ENCODE measurements at places on chromosomes 16 and 17.

DNA sequence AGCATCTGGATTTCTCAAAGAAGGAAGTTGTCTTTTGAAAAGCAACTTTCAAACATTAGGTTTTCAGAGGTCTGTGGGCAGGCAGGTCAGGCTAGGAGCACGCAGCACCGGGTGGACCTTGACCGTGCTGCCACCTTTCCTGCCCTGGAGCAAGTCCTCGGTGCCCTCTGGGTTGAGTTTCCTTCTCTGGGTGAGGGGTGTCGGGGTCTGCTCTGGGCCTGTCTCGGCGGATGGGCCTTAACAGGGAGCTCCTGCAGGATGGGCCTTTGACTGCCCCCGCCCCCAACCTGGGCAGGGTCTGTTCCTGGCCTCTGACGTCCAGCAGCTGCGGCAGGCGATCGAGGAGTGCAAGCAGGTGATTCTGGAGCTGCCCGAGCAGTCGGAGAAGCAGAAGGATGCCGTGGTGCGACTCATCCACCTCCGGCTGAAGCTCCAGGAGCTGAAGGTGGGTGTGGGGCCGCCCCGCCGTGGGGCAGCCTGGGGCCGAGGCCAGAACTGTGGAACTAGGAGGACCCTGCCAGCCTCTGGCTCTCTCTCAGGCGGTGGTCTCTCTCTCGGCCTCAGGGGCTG lies 8.7 kb downstream of the DEF8 start:
- H3K27ac ChIP-seq: no peak overlapping the region
- no peak overlapping the region for H3K4me3 ChIP-seq
- DNase-seq: no peak
- H3K36me3 ChIP-seq: no peaks in the 10 kb centered on the region

DNA sequence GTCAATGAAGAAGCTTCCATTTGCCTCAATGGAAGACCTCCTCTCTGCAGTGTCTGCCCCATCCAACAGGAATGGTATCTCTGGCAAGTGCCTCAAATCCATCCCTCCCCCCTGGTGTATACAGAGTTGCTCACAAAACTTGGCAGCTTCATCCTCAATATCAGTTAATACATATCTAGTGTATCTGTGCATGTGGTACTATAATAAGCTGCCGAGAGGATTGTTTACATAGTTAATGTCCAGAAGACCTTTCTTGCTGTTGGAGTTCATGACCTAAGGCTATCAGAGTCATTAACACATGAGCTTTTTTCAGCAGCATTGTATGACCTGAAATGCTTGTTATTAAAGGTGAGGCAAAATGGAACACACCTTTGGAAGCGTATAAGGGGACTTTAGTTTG lies 14.0 kb upstream of the RASL10B start:
- H3K4me1 ChIP-seq: peaks cover 57% of the 10 kb centered on the region
- H3K4me3 ChIP-seq: no peak overlapping the region
- no peaks in the 10 kb centered on the region for H3K27me3 ChIP-seq
- peak overlapping the region; percentile 87 for H3K27ac ChIP-seq

GRCh38 chr16:29903590-29903989 lies 3.3 kb downstream of the ASPHD1 start:
- no peak overlapping the region for H3K27ac ChIP-seq
- H3K4me3 ChIP-seq: no peak overlapping the region
- no peaks in the 10 kb centered on the region for H3K36me3 ChIP-seq

GRCh38 chr17:76075364-76076145 lies 974 bp downstream of the GALR2 start:
- DNase-seq: peak; percentile 6
- H3K27ac ChIP-seq: no peak overlapping the region
- H3K4me1 ChIP-seq: peaks cover 27% of the 10 kb centered on the region
- H3K36me3 ChIP-seq: no peaks in the 10 kb centered on the region
- H3K4me3 ChIP-seq: peak overlapping the region; percentile 19
- H3K27me3 ChIP-seq: peaks cover 59% of the 10 kb centered on the region

GRCh38 chr17:9959377-9959981 lies 54.4 kb upstream of the RCVRN start:
- H3K4me3 ChIP-seq: no peak overlapping the region
- no peaks in the 10 kb centered on the region for H3K27me3 ChIP-seq
- DNase-seq: no peak
- no peaks in the 10 kb centered on the region for H3K4me1 ChIP-seq
- no peaks in the 10 kb centered on the region for H3K36me3 ChIP-seq
- no peak overlapping the region for H3K27ac ChIP-seq

GRCh38 chr16:71328151-71328550 lies 30.4 kb upstream of the CALB2 start:
- H3K4me3 ChIP-seq: no peak overlapping the region
- H3K27ac ChIP-seq: no peak overlapping the region
- H3K4me1 ChIP-seq: no peaks in the 10 kb centered on the region
- DNase-seq: no peak
- H3K36me3 ChIP-seq: no peaks in the 10 kb centered on the region
- no peaks in the 10 kb centered on the region for H3K27me3 ChIP-seq

GRCh38 chr16:84689111-84689510 lies 10.7 kb upstream of the USP10 start:
- no peak overlapping the region for H3K27ac ChIP-seq
- no peaks in the 10 kb centered on the region for H3K27me3 ChIP-seq
- H3K36me3 ChIP-seq: no peaks in the 10 kb centered on the region
- H3K4me1 ChIP-seq: no peaks in the 10 kb centered on the region
- no peak overlapping the region for H3K4me3 ChIP-seq
- DNase-seq: no peak

DNA sequence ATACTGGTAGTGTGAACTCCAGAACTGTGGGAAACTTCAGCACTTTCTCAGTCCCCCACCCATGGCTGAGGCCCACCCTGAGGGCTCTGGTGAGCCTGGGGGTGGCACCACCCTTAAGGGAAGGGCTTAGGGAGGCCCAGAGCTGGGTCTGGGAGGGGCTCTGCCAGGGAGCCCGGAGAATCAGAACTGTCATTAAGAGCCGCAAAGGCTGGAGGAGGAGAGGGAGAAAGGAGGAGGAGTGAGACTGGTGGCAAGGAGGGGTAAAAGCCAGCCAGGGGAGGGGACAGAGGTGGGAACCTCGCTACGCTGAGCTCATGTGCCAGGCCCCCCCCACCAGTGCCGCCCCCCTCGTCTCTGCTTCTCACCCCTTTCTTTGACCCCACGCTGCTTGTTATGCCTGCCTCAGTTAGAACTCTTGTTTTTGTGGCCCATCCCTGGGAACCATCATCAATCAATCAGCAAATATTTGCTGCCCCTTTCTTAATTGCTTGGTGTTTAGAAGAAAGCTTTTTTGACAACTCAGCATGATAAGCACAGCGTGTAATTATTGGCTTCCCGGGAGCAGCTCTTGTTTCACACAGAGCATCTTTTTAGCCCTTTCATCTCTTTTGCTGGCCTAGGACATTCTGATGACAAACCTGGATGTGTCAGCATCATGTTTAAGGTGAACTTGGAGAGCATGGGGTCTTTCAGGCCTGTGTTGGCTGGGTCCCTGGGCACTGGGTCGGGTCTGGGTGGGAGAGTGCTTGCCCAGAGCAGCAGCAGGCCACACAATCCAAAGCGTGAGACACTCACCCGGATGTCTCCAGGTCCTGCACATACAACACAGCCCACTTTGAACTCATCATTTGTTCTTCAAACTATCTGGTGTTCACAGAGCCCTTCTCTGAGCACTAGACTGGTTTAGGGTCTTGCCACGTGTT lies 77.7 kb downstream of the NETO2 start:
- no peak overlapping the region for H3K4me3 ChIP-seq
- DNase-seq: no peak
- H3K27me3 ChIP-seq: no peaks in the 10 kb centered on the region
- H3K27ac ChIP-seq: no peak overlapping the region
- H3K36me3 ChIP-seq: no peaks in the 10 kb centered on the region

DNA sequence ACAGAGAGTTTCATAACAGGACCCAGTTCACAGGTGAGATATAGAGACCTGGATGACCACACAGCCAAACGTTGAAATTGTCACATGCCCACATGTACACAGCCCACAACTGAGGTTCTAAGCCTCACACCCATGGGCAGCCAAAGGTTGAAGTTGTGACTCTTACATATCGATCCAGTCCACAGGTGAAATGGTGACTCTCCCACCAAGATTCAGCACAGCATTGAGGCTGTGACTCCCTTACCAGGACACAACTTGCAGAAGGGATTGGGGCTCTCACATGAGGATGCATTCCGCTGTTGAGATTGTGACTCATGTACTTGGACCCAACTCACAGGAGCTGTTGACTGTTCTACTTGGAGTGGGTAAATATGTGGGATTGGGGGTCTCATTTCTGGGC lies 1836.4 kb downstream of the TP53TG3F start:
- no peaks in the 10 kb centered on the region for H3K27me3 ChIP-seq
- H3K27ac ChIP-seq: no peak overlapping the region
- H3K4me1 ChIP-seq: no peaks in the 10 kb centered on the region
- H3K36me3 ChIP-seq: no peaks in the 10 kb centered on the region
- no peak for DNase-seq

DNA sequence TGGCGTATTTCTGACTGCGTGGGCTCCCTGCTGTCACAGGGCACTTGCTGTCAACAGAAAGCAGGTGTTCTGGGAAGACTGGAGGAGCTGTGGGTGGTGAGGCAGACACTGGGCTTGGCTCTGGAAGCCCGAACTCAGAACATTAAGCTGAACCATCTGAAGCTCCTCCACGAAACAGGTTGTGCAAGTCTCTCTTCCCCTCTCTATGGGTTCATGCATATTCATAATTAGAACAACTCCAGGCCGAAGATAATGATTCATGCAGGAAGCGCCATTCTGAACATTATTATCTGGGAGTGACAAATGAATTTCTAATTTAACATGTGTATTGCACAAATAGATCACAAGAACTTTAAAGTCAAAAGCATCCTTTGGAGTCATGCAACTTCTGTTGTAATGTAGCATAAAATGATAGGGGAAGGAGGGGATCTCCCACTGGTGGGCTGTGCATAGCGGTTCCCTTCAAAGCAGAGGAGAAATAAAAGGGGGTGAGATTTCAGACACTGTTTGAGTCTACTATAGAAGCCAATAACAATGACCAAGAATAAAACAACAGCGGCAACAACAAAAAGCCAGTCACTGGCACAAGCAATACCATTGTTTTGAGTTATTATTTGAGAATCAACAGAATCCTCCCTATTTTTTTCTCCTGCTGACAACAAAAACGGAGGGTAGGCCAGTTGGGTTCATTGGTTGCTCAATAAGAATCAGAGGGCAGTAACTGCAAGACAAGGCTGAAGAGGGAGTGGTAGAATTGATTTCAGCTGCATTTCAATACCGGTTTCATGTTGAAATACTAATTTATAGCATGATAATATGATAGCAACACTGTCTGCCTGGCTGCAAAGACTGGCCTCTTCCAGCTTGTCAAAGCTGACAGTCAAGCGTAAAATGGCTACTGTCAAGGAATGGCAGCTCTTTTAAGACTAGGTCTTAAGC lies 407.3 kb downstream of the XYLT1 start:
- H3K27me3 ChIP-seq: no peaks in the 10 kb centered on the region
- H3K4me3 ChIP-seq: no peak overlapping the region
- H3K27ac ChIP-seq: no peak overlapping the region
- H3K36me3 ChIP-seq: no peaks in the 10 kb centered on the region

- no peaks in the 10 kb centered on the region for H3K4me1 ChIP-seq
- H3K36me3 ChIP-seq: no peaks in the 10 kb centered on the region
- DNase-seq: no peak
- H3K27ac ChIP-seq: no peak overlapping the region
- H3K27me3 ChIP-seq: no peaks in the 10 kb centered on the region
These were observed 36.5 kb downstream of the FA2H start for GRCh38 chr16:74738113-74738541.

DNA sequence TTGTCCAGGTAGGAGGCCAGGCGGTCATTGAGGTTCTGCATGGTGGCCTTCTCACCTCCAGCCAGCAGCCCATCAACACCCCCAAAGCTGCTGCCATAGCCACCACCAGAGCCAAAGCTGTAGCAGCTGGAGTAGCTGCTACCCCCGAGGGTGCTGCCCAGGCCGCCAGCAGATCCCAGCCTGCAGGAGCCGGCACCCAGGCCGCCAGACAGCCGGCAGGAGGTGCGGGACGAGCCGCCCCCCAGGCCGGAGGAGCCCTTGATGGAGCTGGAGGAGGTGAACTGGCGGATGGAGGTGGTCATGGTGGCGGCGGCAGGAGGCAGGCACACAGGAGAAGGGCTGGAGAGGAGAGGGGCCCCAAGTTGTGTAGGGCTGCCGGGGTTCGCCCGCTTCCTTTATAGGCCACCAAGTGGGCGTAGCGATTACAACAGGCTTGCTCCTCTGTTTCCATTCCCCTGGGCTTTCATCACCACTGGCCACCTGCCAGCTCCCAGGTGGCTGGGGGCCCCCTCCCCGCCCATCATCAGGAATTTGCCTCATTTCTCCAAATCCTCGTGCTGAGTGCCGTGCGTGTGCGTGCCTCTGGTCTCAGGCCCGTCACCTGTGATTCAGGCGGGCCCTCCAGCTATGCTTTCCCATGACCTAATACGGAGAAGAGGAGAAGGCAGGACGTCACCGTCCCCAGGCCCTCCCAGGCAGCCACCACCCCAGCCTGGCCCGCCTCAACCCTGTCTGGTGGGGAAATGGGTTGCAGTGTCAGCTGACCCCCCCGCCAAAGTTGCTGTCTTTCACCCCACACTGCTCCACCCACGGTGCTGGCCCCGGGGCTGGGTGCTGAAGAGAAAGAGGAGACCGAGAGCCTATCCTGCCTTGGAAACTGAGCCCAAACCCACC lies at the start of gene KRT17:
Gene KRT17 (minus strand): TSS at position 368 of the 894 bp plus-strand sequence. CDS start 66 bp downstream, at position 302.
- H3K27me3 ChIP-seq: no peaks in the 10 kb centered on the region
- no peaks in the 10 kb centered on the region for H3K36me3 ChIP-seq
- H3K27ac ChIP-seq: no peak within 1 kb of the TSS
- DNase-seq: no peak
- H3K4me1 ChIP-seq: no peaks in the 10 kb centered on the region

DNA sequence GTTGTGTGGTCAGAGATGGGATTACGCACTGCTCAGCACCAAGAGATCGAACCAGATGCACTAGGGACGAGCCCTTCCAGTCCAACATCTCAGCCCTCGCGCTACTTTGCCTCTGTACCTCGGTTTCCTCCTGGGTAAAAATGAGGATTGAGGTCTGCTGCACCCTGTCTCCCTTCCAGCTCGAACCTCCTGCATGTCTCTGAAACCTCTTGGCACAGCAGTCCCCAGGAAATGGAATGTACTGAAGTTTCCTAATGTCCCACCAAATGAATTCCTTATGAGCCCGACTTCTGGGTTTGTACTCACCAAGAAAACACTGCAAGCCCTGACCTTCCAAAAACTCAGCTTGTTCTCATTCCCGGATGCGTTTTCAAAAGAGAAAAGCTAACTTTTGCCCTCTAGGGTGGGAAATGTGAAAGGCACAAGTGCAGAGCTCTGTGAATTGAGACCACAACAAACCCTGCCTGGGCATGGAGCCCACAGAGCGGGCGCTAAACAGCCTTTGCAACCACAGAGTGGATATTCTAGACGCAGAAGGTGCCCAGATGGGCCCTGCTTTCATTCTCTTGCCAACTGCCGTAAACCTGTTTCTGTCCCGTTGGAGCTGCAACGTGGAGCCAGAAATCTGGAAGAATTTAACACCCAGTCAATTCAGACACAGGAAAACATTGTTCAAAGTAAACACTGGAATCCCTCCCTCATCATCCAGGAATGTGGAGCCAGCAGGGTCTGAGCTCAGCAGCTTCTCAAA lies 10.3 kb downstream of the CDRT4 start:
- peak; percentile 95 for DNase-seq
- H3K4me1 ChIP-seq: peaks cover 35% of the 10 kb centered on the region
- H3K27me3 ChIP-seq: no peaks in the 10 kb centered on the region
- peak overlapping the region; percentile 90 for H3K27ac ChIP-seq
- H3K4me3 ChIP-seq: peak overlapping the region; percentile 26
- no peaks in the 10 kb centered on the region for H3K36me3 ChIP-seq

Data from gastrocnemius medialis (tissue), 4 donors.